Neural crest cell (in vitro differentiated cells): ENCODE measurements at places on chromosomes 12 and 14. TPM values are rescaled to one million over a fixed set of nuclear protein-coding genes. Genes with fewer than 3 reads are reported as not detected.

DNA sequence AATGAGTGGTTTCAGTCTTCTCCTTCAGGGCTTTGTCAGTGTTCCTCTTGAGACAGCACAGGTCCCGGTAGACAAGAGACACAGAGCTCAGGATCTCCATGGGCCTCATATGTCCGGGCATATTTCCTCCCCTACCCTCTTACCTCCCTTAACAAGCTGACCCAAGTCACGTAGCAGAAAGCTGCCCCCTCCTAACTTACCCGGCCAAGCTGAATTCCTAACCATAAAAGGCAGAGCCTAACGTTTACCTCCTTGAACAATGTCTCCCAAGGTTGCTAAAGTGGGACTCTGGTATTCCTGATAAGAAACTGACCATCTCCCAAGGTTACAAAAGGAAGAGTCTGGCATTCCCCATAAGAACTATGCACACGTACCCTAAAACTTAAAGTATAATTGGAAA, 182.2 kb upstream of the USP15 start:
- DNase-seq: no peak

GRCh38 chr14:68695326-68695768, 97.5 kb downstream of the ZFP36L1 start:
- no peak for DNase-seq

- no peak for DNase-seq
These were observed 115.7 kb upstream of the PRMT8 start for GRCh38 chr12:3375326-3375725.

DNA sequence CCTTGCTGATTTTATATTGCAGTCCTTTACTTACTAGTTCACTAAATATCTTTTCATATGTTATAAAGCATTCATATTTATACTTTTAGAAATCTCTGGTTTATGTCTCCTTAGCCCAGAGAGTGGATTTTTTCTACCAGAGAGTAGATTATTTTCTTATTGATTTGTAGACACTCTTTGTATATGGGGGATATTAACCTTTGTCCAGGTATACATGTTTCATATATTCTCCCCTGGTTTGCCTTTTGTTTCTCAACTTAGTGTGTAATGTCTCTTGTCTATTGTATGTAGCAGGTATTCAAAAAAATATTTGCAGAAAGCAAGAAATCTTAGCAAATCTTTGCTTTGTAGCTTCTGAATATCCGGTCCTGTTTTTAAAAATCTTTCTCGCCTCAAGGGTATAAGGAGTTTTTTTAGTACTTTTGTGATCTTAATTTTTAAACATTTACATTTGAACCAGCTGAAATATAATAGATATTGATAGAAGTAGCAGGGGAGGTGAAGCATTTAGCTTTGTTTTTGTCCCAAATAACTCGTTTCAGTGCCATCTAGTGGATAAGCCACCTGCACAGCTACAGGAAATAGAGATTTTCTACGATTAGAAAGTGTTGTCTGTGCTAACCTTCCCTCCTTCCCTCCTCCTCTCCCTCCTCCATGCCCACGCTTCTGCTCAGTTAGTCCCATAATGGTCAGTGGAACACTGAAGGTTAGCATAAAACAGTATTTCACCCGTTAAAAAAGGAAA, 97.0 kb downstream of the PHETA1 start:
- DNase-seq: no peak

The KLRC4 gene
- total RNA-seq: not detected in 2 replicates

GRCh38 chr12:38392554-38393144, 76.1 kb downstream of the ALG10B start:
- no peak for DNase-seq

GRCh38 chr14:84857571-84857970, 672.4 kb upstream of the FLRT2 start:
- DNase-seq: no peak

- DNase-seq: no peak
These were observed 253.0 kb downstream of the DAD1 start for GRCh38 chr14:22336031-22336430.

GRCh38 chr12:66637699-66638301, 41.1 kb downstream of the GRIP1 start:
- no peak for DNase-seq

DNA sequence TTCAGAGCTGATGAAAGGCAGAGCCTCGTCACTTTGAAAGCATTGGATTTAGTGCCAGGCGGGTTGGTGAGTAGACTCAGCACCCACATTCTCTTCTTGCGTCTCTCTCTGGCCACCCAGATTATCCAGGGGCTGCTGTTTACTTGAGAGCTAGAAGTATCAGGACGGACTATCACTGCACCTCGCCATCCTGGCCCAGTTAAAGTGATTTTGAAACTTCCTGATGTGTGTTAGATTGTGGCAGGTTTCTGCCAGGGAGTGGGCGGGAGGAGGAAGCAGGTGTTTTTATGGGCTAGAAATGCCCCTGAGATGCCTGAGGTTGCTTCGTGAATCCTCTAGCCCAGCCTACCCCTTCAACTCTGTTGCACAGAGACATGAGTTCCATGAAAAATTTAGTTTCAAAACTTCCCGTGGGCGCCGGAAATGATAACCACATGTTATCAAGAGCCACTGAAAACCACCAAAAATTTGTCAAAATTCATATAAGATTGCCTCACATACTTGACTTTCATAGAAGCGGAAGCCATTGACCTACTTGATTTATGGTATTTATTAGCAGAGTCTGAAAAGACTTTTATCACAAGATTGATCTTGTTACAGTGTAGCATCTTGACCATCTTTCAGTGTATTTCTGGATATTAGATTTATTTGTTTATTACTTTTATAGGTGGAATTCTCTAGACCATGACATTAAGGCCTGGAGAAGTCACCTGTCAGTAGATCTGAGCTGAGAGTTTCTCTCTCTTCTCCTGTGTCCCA, 466.0 kb downstream of the RAD51B start:
- no peak for DNase-seq

DNA sequence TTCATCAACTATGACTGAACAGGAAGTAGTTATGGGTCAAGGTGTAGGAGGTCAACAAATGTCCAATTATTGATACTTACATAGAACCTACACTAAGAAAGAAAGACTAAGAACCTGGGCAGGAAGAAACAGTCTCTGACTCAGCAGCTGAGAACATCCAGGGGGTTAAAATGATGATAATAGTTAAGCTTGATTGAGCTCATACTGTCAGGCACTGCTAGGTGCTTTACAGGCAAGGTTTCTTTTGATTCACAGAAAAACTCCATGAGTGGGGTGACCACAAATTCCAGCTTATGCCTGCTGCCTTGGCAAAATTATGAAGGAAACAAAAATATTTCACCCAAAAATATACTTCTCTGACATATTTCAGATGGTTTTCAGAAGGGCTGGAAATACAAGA, 75.0 kb downstream of the ACADS start:
- DNase-seq: no peak

DNA sequence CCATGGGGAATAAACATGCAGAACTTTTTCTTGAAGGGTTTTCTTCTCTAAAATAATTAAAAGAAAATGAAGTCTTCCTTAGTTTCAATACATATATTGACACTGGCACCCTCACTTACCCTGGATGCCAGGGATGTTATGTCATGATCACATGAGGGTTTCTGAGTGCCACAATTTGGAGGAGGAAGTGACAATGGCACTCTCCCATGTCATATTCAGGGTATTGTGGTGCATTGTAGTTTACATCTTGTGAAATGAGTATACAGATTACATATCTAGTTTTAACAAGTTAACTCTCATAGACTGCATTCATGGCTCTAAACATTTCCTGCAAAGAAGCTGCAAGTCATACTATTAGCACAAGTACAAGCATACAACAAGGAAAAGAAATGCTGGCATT, 37.7 kb downstream of the CCDC177 start:
- no peak for DNase-seq

The FBLN5 gene
- total RNA-seq: 0.61 and 1.0 TPM in 2 replicates

GRCh38 chr14:43165651-43166050, 1341.4 kb downstream of the FSCB start:
- no peak for DNase-seq

GRCh38 chr12:3973973-3974644, 100.9 kb upstream of the PARP11 start:
- no peak for DNase-seq

The MSRB3 gene
- total RNA-seq: 7.8 and 8.3 TPM in 2 replicates

- no peak for DNase-seq
These were observed 140.6 kb upstream of the MAP1LC3B2 start for GRCh38 chr12:116418551-116418950.

The HPD gene
- total RNA-seq: 0.21 TPM in 1 of 2 replicates, not detected in the other

DNA sequence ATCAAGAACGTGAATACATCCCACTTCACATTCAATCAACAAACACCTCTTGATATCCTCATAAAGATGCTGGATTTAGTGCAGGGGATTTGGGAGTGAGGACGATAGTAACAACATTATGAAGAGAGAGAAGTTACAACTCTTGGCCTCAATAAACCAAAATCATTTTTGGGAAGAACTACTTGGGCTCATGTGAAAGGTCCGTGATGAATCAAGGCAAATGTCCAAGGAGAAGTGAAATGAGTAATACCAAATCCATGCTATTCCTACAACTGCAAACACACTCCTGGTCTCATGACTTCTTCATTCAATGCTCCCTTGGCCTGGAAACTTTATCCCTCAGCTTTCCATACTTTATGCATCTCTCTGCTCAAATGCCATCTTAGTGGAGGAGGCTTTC, 162.0 kb upstream of the LMNTD1 start:
- DNase-seq: no peak

DNA sequence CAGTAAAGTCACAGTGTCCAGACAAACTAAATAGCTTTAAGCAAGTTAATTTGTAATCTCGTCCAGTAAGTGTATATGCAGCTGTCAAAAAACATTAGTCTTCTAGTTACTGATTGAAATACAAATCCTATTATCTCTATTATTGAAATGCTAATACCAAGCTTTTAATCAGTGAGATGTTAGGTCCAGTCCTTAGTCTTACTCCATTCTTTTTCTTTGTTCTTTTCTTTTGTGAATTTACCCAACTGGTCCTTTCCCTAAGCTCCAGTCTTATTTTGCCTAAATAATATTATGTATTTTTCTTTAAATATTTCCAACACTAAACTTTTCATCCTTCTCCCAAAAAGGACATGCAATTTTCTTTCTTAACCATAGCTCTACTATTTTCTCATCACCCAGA, 57.2 kb downstream of the TSPAN19 start:
- no peak for DNase-seq

The ASB8 gene
- total RNA-seq: 21.5 and 21.7 TPM in 2 replicates

- no peak for DNase-seq
These were observed 217.9 kb upstream of the PWP1 start for GRCh38 chr12:107467716-107468115.

- DNase-seq: no peak
These were observed 33.2 kb upstream of the FAM222A start for GRCh38 chr12:109680264-109681005.

The KRT80 gene
- not detected in 2 replicates for total RNA-seq

DNA sequence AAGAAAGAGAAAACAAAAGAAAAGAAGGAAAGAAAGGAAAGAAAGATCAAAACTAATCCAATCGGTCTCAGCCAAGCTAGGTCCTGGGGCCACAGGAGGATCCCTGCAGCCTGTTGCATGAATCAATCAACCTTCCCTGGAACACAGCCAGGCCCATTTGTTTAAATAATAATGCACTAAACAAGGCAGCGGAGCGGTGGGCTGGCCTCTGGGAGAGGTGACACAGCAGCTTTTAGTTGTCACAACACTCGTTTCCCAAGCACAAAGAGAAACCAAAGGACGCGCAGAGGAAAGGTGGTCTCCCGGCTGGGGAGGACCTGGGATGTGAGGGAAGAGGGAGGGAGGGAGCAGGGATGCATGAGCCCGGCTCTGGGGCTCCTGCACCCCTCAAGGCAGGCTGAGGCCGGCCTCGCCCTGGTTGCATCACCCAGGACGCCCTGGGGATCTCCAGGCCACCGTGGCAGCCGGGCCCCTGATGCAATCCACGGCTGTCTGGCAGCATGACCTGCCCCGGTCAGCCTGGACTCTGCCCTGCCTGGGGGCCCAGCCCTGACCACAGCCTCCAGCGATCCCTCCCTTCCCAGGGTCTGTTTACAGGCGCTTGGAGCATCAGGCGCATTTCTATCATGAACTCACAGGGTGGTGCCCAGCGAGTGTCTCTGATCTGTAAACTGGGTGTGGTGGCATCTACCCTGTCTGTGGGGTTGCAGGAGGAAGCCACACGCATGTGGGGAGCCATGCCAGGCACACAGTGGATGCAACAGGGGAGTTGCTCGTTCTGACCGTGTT, 32.5 kb downstream of the MMP17 start:
- no peak for DNase-seq

GRCh38 chr12:22415342-22416309, 81.1 kb upstream of the ST8SIA1 start:
- no peak for DNase-seq

GRCh38 chr12:52402873-52403540, 3.1 kb downstream of the KRT82 start:
- no peak for DNase-seq
